ENCODE measurements at places on chromosomes 5 and 9.

DNA sequence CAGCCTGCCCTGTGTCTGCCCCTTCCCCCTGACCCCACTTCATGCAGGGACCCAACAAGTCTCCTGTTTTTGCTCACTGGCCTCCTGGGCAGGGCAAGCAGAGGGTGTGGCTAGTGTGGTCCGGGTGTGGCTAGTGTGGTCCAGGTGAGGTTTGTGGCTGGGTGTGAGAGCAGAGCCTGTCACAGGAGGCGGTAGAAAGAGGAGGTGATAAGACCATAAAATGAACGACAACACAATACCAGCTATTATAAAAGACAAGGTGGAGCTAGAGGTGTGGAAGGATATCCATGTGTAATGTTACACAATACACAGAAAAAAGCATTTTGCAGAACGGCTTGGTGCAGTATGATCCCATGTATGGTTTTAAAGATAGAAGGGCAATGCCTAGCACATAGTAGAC lies 23.3 kb downstream of the SPRY4 start:
- DNase-seq, result no peak

DNA sequence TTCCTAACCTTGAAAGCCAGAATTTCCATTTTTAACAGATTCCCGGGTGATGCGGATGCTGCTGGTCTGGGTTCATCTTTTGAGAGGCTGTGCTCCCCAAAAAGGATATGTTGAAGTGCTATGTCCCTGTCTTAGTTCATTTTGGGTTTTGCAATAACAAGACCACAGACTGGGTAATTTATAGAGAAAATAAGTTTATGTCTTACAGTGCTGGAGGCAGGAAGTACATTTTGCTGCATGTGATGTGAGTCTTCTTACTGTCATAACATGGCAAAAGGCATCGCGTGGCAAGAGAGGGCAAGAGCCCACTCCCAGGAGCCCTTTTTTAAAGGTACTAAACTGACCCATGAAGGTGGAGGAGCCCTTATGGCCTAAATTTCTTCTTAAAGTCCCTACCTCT lies 114.1 kb downstream of the DAPK1 start:
- DNase-seq, result no peak

DNA sequence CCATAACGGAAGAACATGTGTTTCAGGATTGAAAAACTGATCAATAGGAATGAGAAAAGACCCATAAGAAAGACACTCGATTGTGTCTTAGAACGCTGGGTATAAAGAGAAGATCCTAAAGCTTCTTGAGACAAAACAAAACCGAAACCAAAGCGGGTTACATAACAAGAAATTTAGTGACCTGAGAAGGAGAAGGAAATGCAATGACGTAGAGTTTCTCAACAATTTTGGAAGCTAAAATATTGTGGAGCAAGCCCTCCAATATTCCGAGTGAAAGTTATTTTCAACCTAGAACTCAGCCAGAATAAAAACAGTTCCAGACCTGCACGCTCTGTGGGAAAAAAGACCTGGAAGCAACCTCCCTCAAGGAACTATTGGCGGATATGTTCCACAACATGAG lies 81.9 kb upstream of the FREM1 start:
- DNase-seq, result no peak

DNA sequence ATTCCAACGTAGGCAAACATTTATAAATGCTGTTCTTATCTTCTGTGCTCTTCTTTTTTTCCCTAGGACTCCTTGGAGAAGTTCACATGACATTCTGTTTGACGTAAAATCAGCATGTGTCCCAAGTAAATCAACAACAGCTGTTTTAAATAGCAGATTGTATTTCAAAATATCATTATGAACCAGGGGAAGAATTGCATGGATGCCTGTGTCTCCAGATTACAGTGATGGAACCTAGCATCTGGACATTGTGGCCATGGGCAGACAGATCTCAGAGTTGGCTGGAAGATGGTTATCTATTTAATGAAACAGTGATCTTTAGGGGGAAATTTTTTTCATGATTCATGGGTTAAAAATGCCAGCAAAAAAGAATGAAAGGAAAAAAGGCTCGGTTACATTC lies 222.0 kb downstream of the MAN2A1 start:
- DNase-seq, result no peak

- no peak for DNase-seq
Observed at GRCh38 chr5:144436007-144436406, 265.3 kb downstream of the KCTD16 start.

GRCh38 chr5:179110528-179110927 lies 50.4 kb downstream of the ZNF354C start:
- DNase-seq, result no peak

DNA sequence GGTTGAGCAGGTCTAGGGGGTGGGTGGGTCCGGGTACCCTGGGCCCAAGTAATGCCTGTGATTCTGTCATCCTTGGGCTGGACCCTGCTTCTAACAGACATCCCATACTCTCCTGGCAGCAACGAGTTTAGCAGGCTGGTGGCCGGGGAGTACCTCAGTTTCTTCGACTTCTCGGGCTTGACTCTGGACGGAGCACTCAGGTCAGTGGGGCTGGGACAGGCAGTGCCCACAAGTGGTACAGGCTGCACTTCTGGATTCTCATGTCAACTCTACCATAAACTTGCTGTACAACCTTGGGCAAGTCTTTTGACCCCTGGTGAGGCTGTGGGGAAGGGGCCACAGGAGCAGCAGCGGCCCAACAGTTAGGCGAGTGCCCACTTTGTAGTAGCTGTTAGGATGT lies 21.8 kb downstream of the PSD2 start:
- no peak for DNase-seq

DNA sequence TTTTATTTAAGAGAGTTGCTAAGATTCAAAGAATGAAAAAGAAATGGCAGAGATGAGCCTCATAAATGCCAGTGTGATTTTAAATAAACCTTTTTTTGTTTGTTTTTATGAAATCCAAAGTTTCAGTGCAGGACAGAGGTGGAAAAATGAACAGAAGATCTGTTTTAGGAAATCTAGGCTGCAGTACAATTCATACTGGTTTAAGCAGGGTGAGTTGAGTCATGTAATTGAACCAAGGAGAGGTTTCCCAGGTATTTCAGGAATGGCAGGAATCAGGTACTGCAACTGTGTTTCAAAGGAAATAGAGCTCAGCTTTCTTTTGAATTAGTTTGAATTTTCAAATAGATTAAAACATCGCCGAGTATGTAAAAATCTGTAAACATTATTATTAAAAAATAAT lies 3.0 kb upstream of the ANKRD31 start:
- no peak for DNase-seq

GRCh38 chr5:2441495-2442180 lies 309.8 kb downstream of the IRX2 start:
- no peak for DNase-seq

- DNase-seq, result no peak
Observed at GRCh38 chr9:137665697-137666512, 47.1 kb downstream of the EHMT1 start.

DNA sequence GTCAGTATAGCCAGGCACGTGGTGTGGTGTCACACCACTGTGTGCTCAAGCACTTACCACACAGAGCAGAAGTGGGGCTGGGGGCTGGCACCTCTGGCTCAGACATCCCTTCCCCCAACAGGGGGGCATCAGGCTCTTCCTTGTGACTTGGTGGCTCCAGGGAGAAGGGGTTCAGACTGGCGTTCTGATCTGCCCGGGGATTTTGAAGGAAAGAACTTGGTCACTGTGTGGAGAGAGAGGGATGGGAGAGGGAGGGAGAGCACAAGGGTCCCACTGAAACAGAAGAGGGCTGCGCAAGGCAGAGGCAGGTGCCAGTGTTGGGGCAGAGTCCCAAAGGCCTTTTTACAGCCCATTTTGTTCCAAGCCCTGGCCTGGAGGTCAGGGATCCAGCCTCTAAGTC lies 109.7 kb upstream of the ALDH1B1 start:
- DNase-seq, result no peak

DNA sequence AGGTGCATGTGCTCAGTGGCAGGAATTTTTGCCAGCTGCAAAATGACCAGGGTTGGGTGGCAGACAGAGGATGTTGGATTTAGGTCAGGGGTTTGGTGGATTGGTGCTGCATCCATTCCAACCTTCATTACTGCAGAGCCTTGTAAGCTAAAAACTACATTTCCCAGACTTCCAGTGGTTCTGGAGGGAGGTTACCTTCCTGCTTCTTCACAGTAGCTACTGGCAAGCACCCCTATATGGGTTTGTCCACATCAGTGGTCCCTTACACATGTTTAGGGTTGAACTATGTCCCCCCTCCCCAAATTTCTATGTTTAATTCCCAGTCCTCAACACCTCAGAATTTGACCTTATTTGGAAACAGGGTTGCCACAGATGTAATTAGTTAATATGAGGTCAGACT lies 20.7 kb upstream of the IL17B start:
- DNase-seq, result no peak

- DNase-seq, result no peak
Observed at GRCh38 chr9:69411931-69412740, 87.1 kb downstream of the ENTREP1 start.

DNA sequence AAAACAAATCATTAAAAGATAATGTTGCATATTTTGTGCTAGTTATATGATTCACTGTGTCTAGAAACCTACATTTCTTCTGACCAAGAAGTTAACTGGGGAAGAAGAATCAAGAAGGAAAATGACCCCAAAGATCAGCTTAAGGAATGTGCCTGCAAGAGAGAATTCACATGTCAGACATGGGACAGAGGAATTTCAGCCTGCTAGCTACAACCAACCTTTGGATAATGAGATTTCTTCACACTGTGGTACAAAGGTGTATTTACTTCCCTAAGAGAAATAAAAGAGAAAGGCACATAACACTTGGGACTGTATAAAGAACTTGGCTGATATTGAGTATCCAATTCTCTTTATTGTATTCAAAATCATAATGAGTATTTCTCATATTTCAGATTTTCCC lies 39.6 kb upstream of the ELL2 start:
- DNase-seq, result no peak

DNA sequence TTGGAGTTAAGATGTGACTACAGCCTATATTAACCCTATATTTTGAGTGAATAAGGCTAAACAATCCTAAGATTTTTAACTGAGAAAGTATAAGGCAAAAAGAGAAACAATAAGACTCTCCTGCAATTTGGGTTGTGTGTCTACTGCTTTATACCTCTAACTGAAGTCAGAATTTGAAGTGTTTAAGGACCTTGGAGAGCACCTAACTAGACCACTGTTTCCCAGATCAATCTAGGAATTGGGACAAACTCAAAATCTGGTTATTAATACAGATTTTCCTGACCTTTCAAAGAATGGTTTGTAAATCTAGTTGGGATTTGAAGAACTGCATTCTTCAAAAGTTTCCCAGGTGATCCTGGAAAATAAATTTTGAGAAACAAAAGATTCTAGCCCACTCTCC lies 42.1 kb downstream of the GABRA1 start:
- DNase-seq, result no peak

- DNase-seq, result no peak
Observed at GRCh38 chr9:78370991-78371390, 74.1 kb downstream of the PSAT1 start.

- no peak for DNase-seq
Observed at GRCh38 chr9:134870746-134871662, 9.6 kb upstream of the FCN2 start.

DNA sequence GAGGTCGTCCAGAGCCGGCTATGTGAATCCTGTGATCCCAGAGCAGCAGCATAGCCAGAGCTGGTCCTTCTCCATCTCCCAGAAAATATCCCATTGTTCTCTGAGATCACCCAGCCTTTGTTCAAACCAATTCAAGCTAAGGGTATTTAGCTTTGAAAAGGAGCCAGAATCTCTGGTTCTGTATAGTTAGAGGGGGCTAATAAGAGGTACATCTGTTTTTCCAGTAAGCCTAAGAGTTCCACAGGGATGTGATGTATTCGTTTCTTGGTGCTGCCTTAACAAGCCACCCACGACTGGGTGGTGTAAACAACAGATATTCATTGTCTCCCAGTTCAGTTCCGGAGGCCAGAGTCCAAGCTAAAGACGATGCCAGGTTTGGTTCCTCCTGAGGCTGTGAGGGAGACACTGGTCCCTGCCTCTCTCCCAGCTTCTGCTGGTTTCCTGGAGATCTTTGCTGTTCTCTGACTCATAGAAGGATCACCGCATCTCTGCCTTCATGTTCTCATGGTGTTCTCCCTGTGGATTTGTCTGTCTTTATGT lies 344.8 kb downstream of the MTRR start:
- no peak for DNase-seq

DNA sequence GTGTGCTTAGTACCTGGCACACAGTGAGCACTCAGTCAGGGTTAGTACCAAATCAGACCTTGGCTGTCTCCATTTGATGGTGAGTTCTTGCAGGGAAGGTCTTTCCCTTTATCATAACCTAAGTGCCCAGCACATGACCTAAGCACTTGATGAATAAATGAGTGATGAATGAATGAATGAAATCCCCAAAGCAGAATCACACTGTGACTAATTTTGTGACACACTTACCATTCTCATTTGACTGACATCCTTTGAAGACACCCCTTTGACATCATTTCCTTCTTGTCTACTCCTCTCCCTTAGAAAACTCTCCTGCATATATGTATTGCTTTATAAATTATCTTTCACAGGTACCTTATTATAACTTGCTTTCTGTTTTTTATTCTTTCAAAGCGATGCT lies 130.2 kb upstream of the ELL2 start:
- no peak for DNase-seq

DNA sequence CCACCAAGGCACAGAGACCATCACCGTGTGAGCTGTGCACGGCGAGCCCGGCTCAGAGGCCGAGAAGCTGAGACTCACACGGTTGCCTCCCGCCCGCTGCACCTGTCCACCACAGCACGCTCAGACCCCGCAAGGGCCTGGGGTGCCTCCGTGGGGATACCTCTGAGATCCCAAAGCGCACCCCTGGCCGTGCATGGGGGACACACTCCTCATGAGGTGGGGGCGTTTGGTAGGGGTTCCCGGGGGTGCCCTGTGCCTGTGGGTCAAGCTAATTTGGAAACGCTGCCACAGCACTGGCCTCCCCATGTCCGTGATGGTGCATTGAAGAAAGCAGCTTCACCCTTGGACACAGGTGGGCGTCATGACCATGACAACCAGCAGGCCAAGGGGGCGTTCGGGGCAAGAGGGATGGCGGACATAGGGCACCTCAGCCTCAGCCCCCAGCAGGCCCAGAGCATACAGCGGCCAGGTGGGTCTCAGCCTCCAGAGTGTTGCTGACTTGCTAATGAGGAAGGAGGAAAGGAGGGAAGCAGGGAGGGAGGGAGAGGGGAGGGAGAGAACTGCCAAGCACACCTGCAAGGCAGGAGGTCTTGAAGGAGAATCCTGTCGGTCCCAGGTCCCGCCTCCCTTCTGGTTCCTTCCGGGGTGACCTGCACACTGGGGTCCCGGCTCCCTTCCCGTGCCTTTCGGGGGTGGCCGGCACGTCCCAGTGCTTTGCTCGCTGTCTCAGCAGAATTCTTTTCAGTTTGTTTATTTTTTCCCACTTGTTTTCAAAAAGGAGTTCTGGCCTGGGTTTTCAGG lies 34.7 kb downstream of the GLT6D1 start:
- DNase-seq, result no peak

- no peak for DNase-seq
Observed at GRCh38 chr9:89032173-89032572, 40.9 kb downstream of the S1PR3 start.
